ENCODE measurements at places on chromosomes 13 and 19. TPM values are rescaled to one million over a fixed set of nuclear protein-coding genes. Genes with fewer than 3 reads are reported as not detected.

GRCh38 chr13:21344662-21345176 lies 114.4 kb downstream of the ZDHHC20 start:
- DNase-seq: no peak

ERICH6B gene
- total RNA-seq: not detected

SELENOV gene
- not detected for total RNA-seq

HCN2 gene
- under 0.01 TPM for total RNA-seq

DNA sequence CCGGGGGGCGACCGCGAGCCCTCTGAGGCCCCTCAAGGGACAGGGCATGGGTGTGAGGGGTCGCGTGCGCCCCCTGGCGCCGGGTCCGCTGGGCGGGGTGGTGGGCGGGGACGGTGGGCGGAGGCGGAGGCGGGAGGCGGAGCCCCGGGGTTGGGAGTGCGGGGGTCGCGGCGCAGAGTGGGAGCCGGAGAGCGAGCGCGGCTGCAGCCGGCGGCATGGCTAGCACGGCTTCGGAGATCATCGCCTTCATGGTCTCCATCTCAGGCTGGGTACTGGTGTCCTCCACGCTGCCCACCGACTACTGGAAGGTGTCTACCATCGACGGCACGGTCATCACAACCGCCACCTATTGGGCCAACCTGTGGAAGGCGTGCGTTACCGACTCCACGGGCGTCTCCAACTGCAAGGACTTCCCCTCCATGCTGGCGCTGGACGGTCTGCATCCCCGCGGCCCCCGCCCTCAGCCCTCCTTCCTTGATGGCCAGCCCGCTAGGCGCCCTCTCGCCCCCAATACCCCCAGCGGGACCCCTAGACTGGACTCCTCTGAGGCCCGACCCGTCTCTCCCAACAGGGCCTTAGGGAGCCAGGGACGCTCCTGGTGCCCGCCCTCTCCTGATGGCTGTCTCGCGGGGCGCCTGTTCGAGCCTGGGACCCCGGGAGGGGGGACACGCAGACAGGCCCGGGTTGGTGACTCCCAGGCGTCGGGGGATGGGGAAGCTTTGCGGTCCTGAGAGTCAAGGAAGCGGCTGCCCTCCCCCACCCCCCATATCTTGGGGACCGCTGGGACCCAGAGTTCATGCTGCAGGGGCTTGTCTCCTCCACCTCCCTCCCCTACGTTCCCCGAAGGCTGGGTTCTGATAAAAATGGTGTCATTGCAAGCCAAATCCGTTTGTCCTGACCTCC lies at the start of gene CLDN10:
TSS of gene CLDN10 (plus strand) at position 182 of the 903 bp plus-strand sequence. CDS start at position 216, 34 bp downstream.
- DNase-seq: no peak

Data from bronchial epithelial cell (primary cell).